ENCODE measurements at places on chromosomes 2 and 18.

GRCh38 chr2:204849892-204850291 is 304.6 kb downstream of the PARD3B start:
- no peak for DNase-seq

DNA sequence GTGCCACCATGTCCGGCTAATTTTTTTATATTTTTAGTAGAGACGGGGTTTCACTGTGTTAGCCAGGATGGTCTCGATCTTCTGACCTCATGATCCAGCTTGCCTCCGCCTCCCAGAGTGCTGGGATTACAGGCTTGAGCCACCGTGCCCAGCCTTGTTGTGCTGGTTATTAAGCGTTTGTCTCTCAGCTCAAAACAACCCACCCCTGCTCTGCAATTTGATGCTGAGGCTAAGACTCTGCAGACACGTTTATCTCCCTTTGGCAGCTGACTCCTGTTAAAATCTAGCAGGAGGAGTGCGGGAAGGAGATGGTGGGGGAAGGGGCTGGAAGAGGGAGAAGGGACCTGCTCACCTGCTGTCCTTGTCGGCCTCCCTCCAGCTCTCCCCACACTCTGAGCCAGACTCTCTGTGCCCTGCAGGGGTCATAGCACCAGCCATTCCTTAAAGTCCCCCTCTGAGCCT is 29.9 kb upstream of the IMPA2 start:
- no peak for DNase-seq

DNA sequence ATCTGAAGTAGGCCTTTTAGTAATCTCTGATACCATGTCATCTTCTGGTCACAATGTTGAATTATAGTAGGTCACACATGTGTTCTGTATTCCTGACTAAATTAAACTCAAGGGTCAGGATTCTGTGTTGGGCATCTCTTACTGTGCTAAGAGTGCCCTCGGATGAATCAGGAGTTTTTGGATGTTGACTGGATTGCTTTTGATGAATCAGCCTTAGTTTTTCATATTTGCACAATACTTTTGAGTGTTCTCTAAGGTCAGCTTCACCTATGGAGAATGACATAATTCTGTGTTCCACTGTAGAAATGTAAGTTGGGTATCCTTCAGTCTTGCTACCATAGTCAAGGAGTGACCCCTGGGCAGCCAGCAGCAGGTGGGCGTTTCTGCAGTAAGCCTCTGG is 190.1 kb downstream of the PTPRM start:
- no peak for DNase-seq

GRCh38 chr2:76812156-76812555 is 710.0 kb downstream of the LRRTM4 start:
- DNase-seq: no peak

- DNase-seq: no peak
These were observed 67.3 kb upstream of the ACAA2 start for GRCh38 chr18:49880661-49881060.

All from activated CD4-positive, alpha-beta T cell treated with anti-CD3 and anti-CD28 coated beads, Interleukin-10, Interleukin-2, amounts not matched to agents 100 ng/mL and 50 ng/mL, durations not matched to agents 16 hours and 8 hours (primary cell).